ENCODE measurements at places on chromosomes 16 and 17.

DNA sequence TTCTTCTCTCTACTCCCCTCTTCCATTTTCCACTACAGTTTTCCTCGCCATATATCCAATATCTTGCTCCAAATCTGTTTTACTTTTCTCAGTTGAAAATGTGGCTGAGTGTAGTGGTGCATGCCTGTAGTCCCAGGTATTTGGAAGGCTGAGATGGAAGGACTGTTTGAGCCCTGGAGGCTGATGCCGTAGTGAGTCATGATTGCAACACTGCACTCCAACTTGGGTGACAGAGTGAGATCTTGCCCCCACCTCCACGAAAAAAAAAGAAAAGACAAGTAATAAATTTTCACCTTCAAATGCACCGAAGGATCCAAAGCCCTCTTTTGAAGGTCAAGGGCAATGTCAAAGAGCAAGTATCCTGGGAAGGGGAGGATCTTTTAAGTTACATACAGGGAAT, 592.3 kb downstream of the TMEM114 start:
- DNase-seq = no peak

GRCh38 chr16:84742641-84743092, 42.9 kb downstream of the USP10 start:
- DNase-seq = peak; percentile 84

GRCh38 chr16:47150067-47150466, 6.3 kb upstream of the NETO2 start:
- DNase-seq = no peak

DNA sequence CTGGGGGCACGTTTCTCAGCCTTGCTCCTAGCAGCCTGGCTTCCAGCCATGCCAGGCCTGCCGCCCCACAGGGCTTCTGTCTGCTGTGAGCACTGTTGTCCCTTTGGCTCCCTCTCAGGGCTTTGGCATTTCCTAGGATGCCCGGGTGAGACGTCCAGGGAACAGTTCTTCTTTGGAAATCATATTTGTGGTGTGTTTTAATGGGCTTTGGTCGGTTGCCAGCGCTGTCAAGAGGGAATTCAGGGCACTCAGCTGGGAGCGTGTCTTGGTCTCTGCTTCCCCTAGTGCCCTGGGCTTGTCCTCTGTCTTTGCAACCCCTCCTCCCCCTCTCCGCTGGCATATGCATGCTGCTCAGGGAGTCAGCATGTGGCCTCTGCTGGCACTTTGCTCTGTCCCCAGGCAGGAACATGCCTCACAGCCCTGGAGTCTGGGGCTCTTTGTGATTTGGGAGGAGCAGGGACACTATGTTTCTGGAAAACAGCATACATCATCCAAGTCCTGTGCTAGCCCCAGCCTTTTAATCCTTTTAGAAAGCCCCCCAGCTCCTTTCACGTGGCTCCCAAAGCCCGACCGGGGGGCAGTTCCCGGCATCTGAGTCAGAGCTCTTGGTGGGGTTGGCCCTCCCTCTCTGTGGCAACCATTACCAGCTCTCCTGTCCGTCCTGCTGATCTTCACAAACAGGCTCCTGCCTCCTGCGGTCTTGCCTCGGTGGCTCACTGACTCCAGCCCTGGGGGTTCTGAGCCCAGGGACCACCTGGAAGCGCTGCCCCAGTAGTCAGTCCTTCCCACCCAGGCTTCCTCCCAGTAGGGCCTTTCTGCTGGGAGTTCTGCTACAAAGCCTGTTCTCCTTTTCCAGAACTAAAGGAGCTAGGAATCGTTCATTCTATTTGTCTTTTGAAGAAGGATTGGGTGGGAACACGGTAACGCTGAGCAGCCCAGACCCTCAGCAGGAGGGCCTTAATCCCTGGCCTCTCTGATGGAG, 26.7 kb downstream of the SAP30BP start:
- DNase-seq = no peak

- DNase-seq = no peak
These were observed 68.8 kb downstream of the SHISA6 start for GRCh38 chr17:11309850-11310249.

DNA sequence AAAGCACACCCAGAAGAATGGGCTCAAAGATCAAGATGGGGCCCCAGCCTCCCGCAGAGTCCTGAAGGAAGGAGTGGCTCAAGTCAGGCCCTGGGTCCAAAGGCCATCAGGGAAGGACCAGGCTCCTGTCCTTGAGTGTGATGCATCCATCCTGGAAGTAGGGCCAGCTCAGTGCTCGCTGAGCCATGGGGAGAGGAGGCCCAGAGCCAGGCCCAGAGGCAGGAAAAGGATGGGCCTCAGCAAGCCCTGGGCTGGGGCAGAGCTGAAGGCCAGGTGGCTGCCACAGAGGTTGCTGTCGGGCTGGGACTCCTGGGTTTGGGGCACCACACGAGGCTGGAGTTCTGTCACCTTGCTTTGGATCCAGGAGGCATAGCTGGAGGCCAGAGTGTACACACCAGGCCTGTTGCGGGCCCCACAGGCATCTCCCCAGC, 3.7 kb downstream of the PRSS8 start:
- DNase-seq = no peak
